ENCODE measurements at places on chromosomes 11 and 22.

- no peak for DNase-seq
Observed at GRCh38 chr22:26768952-26769351, 111.6 kb downstream of the MIAT start.

- no peak for DNase-seq
Observed at GRCh38 chr11:114061048-114061680, 1.7 kb downstream of the ZBTB16 start.

GRCh38 chr11:64845129-64845775 is 799 bp upstream of the CDC42BPG start:
- no peak for DNase-seq

GRCh38 chr11:13841393-13841792 is 121.1 kb upstream of the SPON1 start:
- no peak for DNase-seq

GRCh38 chr11:130650456-130651030 is 202.1 kb downstream of the ADAMTS15 start:
- no peak for DNase-seq

Measured in activated naive CD4-positive, alpha-beta T cell treated with anti-CD3 and anti-CD28 coated beads for 36 hours (primary cell).